Muscle of back (tissue), 13 donors: ENCODE measurements at places on chromosomes 1 and 21. TPM values are rescaled to one million over a fixed set of nuclear protein-coding genes. Genes with fewer than 3 reads are reported as not detected.

CD34 gene
- 197 TPM for polyA plus RNA-seq

VPS45 gene
- 52.2 TPM for polyA plus RNA-seq

CLCA4 gene
- polyA plus RNA-seq, result not detected

RIMKLA gene
- polyA plus RNA-seq, result 1.3 TPM

CASQ1 gene
- polyA plus RNA-seq, result 632 TPM

TTLL10 gene
- polyA plus RNA-seq, result not detected

TRABD2B gene
- polyA plus RNA-seq, result 5.3 TPM

C1orf210 gene
- not detected for polyA plus RNA-seq

NCF2 gene
- 5.5 TPM for polyA plus RNA-seq

ACOT11 gene
- polyA plus RNA-seq, result 7.3 TPM

- DNase-seq, result no peak
Observed at GRCh38 chr1:39613250-39613649, 26.2 kb downstream of the HEYL start.

DNA sequence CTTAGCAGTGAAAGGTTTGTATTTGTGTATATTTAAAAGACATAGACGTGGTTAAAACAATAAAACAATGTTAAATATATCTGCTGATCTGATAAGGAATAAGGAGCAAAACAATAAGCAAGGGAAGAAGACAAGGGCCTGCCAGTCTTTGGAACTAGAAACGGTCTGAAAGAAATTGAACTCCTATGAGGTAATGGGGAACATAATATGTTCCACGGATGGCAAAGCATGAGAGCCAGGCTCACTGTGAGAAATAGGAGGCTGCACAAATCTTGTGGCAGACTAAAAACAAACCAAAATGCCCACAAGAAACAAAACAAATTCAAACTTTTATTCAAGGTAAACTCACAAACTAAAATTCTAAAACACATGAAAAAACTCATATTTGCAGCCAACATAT lies 150.5 kb downstream of the NTMT2 start:
- no peak for DNase-seq

- DNase-seq, result no peak
Observed at GRCh38 chr1:161180639-161181038, 3.3 kb upstream of the B4GALT3 start.

DNA sequence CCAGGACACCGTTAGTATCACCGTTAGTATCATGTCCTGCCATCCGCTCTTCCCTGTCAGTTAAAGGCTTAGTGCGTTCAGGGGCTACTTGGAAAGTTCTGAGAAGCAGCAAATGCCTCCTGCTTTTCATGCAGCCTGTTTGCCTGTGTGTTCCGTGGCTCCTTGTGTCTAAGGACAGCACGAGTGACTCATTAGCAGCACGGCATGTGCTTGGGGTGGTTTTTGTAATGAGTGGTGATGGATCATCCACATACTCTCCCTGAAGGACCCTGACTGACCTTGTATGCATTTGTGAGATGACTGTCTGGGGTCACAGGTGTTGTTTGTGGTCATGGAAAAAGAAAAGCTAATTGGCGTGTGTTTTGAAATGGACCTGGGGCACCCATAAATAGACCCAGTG lies 221.9 kb downstream of the PBX1 start:
- no peak for DNase-seq

- no peak for DNase-seq
Observed at GRCh38 chr1:92816732-92817131, 15.1 kb upstream of the RPL5 start.

DNA sequence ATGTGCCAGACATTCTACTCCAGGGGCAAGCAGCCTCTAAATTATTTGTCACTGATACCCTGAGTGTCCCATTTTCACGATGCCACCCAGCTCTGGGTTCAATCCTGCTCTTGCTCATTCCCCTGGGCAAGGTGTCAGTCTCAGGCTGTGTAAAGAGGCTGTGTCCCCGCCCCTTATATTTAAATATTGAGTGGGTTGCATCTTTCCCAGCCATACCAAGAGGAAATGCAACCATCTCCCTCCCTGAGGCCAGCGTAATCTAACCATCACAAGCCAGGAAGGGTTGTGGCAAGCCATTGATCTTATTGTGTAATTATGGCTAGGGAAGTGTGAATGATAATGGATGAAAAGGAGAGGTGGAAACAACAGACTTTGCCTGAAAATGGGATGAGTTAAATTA lies 54.7 kb upstream of the CLDN14 start:
- no peak for DNase-seq

GRCh38 chr1:192270398-192270797 lies 46.4 kb upstream of the RGS21 start:
- DNase-seq, result no peak

GRCh38 chr1:76285578-76286135 lies 211.1 kb downstream of the ST6GALNAC3 start:
- DNase-seq, result no peak

DNA sequence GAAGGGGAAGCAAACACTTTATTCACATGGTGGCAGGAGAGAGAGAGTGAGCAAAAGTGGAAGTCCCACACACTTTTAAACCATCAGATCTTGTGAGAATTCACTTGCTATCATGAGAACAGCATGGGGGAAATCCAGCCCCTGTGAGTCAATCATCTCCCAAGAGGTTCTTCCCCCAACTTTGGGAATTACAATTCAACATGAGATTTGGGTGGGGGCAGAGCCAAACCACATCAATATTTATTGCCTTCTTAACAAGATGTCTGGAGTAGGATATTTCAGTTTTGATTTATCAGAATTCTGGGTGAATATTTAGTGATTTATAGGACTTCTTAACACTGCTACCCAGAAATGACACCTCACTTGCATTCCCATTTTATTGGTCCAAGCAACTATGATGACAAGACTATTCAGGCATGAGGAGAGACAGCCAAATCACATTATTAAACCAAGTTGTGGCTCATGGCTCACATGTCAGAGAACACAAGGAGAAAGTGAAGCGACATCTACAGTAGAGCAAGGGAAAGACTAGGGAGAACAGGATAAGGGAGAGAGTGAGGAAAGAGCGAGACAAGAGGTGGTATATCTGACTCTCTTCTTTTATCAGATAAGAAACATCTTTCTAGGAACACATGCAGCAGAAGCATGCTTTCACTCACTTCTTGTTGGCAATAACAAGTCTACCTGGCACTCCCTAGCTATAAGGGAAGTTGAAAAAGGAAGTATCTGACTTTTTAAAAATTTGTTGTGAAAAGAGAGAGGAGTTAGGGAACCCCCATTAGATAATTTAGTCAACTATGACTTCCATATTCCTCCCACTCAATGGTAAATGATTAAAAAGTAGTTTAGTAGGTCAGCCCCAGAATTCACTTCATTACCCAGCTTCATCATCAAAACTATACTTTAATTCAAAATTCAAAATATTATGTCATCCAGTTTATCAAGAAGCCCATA lies 36.6 kb upstream of the PTPRC start:
- peak; percentile 89 for DNase-seq

GRCh38 chr1:175221557-175222175 lies 29.1 kb upstream of the KIAA0040 start:
- no peak for DNase-seq
